ENCODE measurements at places on chromosomes 7 and 10. TPM values are rescaled to one million over a fixed set of nuclear protein-coding genes. Genes with fewer than 3 reads are reported as not detected.

The OR2A1 gene
- total RNA-seq, result not detected

The MMRN2 gene
- total RNA-seq, result 563 TPM

The ZNF485 gene
- total RNA-seq, result 0.90 TPM

The PTPRZ1 gene
- 2.5 TPM for total RNA-seq

The SPDYE11 gene
- total RNA-seq, result 0.13 TPM

The TCAF2 gene
- total RNA-seq, result 0.38 TPM

The FOXI2 gene
- not detected for total RNA-seq

The MXI1 gene
- 10.3 TPM for total RNA-seq

The SPDYE8 gene
- 0.13 TPM for total RNA-seq

The ASB10 gene
- total RNA-seq, result not detected

The PRLHR gene
- not detected for total RNA-seq

The DNAJB12 gene
- total RNA-seq, result 20.5 TPM

The BMPER gene
- total RNA-seq, result 2.5 TPM

The IGFBP3 gene
- 125 TPM for total RNA-seq

The ADAMTS14 gene
- 1.1 TPM for total RNA-seq

The ZNF727 gene
- not detected for total RNA-seq

The EBLN1 gene
- not detected for total RNA-seq

The AKR1B15 gene
- total RNA-seq, result not detected

The CALU gene
- 197 TPM for total RNA-seq

The HOXA5 gene
- total RNA-seq, result 0.59 TPM

The KNDC1 gene
- total RNA-seq, result 1.3 TPM

The HYAL4 gene
- total RNA-seq, result 3.1 TPM

The TAS2R3 gene
- 0.74 TPM for total RNA-seq

The SLC26A4 gene
- total RNA-seq, result 0.67 TPM

The TYW1B gene
- 1.9 TPM for total RNA-seq

The ZNF746 gene
- total RNA-seq, result 23.8 TPM

The CNTNAP2 gene
- 5.4 TPM for total RNA-seq

The CNPY1 gene
- not detected for total RNA-seq

The HDAC9 gene
- total RNA-seq, result 1.2 TPM

The LIPJ gene
- total RNA-seq, result not detected

The ABCC2 gene
- 1.9 TPM for total RNA-seq

The RADIL gene
- total RNA-seq, result 2.4 TPM

The SPDYE9 gene
- 0.13 TPM for total RNA-seq

The SNCG gene
- 52.9 TPM for total RNA-seq

The HTRA1 gene
- total RNA-seq, result 72.3 TPM

The NEURL1 gene
- 0.69 TPM for total RNA-seq

The NPS gene
- not detected for total RNA-seq
